NCI-H1436 treated with DMSO at 0.1 percent for 48 hours (cell line): ENCODE measurements at places on chromosomes 2 and 18.
A peak's percentile ranks its signal among the peaks of the same experiment; 100 is the strongest.

DNA sequence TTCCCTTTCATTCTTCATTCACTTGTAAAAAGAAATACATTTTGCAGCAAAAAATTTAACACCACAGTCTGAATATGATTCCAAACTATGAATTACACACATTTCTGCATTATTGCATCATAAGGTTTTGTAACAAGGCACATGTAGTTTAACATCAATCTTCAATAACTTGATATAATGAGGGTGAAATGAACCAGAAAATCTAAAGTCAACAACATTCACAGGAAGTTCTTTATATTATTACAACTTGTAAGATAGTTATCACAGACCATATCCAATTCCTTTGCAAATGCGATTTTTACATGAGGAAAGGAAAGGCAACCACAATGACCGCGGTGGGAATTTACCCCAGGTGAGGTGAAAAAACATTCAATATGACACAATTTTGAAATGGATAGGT, 213.3 kb downstream of the NAPG start:
- no peak for DNase-seq

DNA sequence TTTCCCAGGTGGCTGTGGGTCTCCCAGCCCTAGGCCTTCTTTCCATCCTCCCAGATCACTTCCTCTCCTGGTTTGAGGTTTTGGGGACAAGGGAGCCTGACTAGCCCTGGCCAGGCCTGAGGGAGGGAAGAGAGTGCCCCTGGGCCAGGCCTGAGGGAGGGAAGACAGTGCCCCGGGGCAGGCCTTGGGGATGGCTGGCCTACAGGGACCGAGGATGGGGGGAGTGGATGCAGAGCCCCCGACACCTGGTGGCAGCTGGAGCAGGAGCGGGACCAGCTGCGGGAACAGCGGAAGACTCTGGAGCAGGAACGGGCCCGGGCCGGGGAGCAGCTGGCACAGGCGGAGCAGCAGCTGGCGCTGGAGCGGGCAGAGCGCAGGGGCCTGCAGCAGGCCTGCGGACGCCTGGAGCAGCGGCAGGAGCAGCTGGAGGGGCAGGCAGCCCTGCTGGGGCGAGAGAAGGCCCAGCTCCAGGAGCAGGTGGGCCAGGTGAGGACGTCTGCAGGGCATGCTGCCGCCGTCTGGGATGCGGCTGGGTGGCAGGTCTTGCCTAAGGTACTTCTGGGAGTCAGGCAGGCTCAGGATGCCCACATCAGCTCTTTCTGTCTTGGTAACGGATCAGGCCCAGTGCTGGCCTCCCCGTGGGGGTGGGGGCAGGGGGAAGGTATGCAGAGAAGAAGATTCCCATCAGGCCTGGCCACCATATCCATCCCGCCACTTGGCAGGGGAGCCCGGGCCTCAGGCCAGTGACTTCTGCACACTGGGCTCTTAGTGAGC, 29.2 kb downstream of the CROCC2 start:
- DNase-seq = no peak

GRCh38 chr2:232842689-232843088, 27.4 kb upstream of the SNORC start:
- no peak for DNase-seq

- DNase-seq = no peak
These were observed 3.4 kb upstream of the CYP1B1 start for GRCh38 chr2:38079116-38080052.

DNA sequence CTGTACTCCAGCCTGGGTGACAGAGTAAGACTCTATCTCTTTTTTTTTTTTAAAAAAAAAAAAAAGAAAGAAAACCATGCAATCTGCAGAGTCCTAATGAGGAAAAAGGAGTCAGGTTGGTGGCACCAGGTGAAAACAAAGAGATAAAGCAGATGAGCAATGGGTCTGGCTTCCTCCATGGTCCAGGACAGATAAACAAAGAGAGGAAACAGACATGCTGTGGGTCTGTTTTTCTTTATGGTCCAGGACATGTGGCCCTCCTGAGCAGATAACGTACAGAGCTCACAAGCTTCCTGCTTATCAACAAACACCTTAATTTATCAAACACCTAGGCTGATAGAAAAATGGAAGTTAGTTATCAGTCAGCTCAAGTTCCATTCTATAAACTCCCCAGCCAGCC, 24.4 kb upstream of the TUBB6 start:
- no peak for DNase-seq

DNA sequence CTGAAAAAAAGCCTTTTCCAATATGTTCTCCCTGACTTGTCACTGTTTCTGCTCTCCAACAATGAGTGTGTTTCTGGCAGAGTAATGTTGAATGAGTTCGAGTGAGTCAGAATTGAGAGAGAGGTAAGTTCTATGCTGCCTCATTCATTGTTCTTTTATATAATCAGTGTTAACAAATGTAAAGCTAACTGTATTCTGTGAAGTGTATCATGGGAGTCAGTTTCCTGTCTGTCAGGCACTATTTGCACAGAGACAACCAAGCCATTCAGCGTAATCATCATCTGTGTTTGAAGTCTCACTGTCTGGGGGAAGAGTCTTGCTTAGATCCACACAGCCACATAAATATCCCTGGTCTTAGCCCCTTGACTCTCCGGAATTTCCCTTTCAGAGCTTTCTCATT, 22.0 kb upstream of the UPP2 start:
- DNase-seq = peak; percentile 22

DNA sequence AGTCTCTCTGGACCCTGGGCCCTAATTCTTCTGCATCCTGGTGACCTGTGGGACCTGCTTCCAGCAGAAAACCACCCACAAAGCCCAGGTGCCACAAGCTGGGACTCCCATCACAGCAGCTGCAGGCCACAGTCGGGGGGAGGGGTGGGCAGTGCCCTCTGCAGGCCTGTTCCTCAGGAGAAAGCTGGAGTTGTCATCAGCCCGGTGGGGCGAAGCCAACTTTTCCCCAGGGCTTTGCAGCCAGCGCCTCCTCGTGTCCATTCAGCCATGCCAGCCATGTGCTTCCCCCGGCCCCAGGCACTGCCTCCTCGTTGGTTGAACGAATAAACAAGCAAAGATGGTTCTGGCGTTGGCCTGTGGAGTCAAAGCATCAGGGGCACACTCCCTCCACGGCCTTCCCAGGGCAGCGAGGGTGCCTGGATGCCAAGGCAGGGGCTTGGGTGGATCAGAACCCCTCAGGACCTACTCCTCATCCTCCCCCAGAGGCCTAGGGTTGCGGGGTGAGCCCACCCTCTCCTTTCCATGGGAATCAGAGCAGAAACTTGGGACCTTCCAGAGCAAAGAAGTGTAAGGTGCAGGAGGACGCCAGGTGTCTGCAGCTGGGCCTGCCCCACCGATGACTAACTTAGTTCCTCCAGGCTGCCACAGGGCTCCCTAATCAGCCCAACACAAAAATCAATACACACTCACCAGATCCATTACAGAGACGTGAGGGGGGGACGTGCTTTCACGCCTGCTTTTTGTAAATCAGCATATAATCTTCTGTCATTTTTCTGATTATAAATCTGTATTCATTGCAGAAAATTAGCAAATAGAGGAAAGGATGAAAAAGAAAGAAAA, 75.7 kb upstream of the RAB6C start:
- DNase-seq = no peak

DNA sequence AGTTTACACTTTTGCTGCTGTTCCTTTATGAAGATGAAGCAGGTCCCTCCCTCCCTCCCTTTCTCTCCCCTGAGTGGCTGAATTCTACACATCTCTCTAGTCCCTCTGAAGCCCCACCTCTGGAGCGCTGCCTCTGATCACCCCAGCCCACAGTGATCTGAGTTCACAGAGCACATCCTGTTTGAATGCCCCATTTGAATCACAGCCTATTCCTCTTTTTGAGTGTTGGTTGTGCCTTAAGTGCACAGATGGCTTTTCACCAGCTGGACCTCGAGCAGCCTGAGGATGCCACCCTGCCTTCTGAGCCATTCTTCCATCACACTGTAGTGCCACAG, 87.1 kb downstream of the ITGB1BP1 start:
- DNase-seq = no peak

GRCh38 chr2:101401326-101401665, 14.0 kb upstream of the CREG2 start:
- no peak for DNase-seq

DNA sequence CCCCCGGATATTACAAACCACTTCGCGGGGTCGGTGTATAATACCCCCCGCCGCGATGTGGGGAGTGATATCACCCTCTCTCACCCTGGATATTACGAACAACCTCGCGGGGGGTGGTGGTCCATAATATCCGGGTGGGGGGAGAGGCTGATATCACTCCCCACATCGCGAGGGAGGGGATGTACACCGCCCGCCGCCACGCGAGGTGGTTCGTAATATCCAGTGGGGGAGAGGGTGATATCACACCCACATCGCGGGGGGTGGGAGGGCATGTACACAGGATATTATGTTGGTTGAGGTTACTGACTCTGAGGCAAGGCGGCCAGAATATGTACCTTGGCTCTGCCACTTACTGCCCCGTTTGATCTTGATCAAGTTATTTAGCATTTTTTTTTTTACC, 14.8 kb upstream of the CWC22 start:
- DNase-seq = no peak

DNA sequence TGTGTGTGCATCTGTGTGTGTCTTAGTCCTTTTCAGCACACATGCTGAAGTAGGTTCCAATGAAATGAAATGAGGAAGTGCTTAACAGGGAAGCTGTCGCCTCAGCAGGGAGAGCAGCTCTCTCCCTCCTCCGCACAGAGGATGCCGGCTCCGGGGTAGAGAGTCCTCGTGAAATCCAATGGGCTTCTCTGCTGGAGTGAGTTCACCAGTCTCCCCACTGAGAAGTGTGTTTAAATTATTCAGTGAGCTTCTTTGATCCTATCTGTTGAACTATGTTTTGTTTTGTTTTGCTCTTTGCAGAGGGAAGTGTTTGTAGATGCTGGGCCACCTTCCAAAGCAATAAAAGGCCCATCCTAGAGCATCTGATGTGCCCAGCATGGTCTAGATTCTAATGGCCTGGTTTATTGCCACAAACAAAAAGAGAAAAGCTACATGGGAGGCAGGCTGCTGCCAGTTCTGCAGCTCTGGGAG, 6.7 kb downstream of the PPP1R7 start:
- DNase-seq = no peak

- DNase-seq = no peak
These were observed 254.0 kb upstream of the COPS8 start for GRCh38 chr2:236831698-236832097.

- no peak for DNase-seq
These were observed 367 bp downstream of the TGFA start for GRCh38 chr2:70553334-70553583.

DNA sequence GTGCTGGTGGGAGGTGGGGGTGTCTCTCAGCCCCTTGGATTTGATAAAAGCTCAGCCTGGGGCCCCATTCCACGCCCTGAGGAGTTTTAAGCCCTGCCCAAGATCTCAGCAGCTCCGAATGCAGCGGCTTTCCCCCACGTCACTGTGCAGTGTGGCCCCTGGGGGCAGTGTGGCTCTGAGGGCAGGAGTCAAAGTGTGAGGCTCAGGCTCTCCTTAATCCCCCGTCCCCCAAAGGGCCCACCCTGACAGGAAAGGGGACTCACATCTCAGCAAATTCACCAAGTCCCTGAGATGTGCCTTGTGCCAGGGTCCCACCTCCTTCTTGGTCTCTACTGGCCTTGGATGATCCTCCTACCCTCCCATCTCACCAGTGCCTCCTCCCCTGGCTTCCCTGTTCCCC, 25.2 kb downstream of the NPPC start:
- DNase-seq = no peak

GRCh38 chr18:55007602-55008001, 48.3 kb upstream of the CCDC68 start:
- DNase-seq = no peak

DNA sequence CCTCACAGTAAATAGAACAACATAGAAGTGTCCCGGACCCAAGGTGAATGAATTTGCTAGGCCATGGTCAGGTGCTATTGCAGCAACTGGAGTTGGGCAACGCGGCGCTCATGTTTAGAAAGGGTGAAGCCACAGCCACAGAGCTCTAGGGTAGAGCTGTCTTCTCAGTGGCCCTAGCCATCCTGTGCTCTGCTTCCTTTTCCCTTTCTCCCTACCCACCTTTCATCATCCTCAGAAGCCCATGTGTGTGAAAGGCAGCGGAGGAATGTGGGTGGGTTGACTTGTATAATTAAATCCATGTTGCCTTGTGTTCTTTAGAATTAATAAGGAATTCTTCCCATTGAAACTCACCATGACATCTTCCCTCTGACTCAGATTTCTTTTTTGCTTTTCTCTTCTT, 336.7 kb downstream of the OSR1 start:
- DNase-seq = no peak

GRCh38 chr18:60163622-60164021, 209.0 kb downstream of the MC4R start:
- no peak for DNase-seq

GRCh38 chr2:155975734-155976133, 356.8 kb downstream of the NR4A2 start:
- DNase-seq = no peak

GRCh38 chr2:54709336-54709809, 14.1 kb upstream of the EML6 start:
- no peak for DNase-seq

DNA sequence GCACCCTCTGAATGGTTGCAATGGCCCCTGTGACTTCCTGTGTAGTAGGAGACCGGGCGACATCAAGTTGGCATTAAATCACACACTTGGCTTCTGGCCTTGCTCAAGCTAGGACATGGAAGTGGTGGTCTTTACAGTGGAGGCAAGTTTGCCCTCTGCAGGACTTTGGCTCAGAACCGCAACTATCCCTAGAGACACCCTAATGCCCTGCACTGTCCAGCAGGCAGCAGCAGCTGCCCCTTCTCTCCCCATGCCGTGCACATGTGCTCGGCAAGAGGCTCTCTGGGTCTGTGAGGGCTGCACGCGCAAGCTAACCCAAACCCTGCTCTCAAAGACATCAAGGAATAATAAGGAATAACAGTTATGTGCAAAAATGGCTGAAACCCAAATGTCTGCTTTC, 106.5 kb downstream of the COL6A3 start:
- DNase-seq = no peak

DNA sequence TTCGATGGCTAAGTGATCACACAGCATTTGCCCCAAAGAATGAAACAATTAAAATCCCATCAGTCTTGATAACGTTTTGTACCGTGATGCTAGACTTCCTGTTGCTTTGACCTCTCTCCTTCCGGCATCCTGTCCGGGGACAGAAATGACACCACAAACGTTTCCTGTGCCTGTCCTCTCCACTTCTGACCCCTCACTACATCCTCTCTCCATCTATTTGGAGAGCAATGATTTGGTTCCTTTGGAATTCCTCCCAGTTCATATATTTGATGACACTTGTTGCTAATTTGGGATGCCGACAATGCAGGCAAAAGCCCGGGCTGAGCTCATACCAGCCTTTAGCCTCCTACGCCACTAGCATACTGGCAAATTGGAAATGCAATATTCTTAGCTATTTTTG, 151.2 kb upstream of the CCDC68 start:
- DNase-seq = no peak

- no peak for DNase-seq
These were observed 22.1 kb downstream of the STARD7 start for GRCh38 chr2:96186562-96186961.

- no peak for DNase-seq
These were observed 99.1 kb downstream of the PTGR3 start for GRCh38 chr18:75109819-75110218.
